ENCODE measurements at places on chromosomes 1 and 21.

- no peak for DNase-seq
These were observed 31.7 kb downstream of the EDN2 start for GRCh38 chr1:41452704-41453290.

GRCh38 chr21:15159382-15160020, 94.7 kb upstream of the NRIP1 start:
- no peak for DNase-seq

GRCh38 chr1:212218911-212219310, 66.3 kb upstream of the PPP2R5A start:
- no peak for DNase-seq

DNA sequence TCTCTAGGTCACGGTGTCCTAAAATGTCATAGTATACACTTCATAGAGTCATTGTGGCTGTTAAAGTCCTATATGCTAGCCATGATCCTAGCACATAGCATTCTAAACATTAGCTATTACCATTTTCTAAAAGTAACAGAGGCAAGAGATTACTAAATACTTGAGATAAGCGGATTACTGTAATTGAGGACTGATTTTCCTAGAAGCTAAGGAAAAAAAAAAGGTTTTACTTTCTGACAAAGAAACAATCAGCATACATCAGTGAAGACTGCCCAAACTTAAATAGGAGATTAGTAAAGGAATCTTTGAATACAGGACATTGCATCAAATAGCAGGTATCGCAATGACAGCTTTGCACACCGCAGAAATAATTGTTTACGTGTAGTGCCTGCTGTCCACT, 91.3 kb upstream of the HNRNPU start:
- no peak for DNase-seq

DNA sequence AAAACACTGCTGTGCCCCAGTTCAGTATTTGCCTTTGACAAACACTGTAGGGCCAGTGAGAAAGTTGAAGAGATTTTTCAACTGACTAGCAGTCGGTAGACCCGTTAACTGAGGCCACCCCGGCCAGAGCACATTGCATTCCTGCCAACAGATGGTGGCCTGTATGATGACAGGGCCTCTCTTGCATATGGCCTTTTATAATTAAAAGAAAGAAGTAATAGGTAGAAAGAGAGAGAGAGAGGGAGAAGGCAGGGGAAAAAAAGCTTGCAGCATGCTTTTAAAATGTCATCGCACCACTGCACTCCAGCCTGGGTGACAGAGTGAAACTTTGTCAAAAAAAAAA, 4.7 kb upstream of the C1orf174 start:
- DNase-seq, result no peak

GRCh38 chr1:59139396-59139795, 157.5 kb upstream of the FGGY start:
- DNase-seq, result no peak

DNA sequence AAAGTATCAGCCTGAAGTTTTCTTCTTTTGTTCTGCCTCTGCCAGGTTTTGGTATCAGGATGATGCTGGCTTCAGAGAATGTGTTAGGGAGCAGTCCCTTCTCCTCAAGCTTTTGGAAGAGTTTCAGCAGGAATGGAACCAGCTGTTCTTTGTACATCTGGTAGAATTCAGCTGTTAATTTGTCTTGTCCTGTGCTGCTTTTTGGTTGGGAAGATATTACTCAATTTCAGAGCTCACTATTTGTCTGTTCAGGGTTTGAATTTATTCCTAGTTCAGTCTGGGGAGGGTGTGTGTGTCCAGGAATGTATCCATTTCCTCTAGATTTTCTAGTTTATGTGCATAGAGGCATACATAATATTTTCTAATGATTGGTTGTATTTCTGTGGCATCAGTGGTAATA, 12.8 kb downstream of the ZNF678 start:
- no peak for DNase-seq

DNA sequence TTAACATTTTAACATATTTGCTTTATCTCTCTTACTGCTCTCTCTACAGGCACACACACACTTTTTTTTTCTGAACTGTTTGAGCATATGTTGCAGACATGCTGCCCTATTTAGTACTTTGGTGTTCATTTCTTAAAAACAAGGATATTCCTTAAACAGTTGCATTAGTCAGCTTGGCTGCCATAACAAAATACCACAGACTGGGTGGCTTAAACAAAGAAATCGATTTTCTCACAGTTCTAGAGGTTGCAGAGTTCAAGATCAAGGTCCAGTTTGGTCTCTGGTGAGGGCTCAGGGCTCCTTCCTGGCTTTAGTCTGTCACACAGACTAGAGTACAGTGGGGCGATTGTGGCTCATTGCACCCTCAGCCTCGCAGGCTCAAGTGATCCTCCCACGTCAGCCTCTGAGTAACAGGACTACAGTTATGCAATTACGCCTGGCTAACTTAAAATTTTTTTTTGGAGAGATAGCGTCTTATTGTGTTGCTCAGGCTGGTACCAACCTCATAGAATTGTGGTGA, 46.7 kb downstream of the RPRD2 start:
- no peak for DNase-seq

DNA sequence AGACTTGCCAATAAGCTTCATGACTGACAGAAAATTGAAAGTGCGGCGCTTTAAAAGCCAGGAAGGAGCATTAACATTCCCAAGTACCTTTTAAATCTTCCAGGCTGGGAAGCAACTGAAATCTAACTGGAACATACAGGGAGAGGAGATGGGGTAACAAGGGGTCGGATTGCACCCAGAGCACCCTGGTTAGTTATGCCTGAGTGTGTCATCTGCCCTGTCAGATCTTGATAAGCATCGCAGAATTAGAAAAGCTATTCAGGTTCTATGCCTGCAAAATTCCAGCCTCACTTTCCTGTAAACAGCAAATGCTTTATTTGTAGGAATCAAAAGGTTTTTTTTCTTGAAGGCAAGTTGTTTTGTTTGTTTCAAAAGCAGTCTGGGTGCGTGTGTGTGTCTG, 58.5 kb downstream of the SERBP1 start:
- no peak for DNase-seq

DNA sequence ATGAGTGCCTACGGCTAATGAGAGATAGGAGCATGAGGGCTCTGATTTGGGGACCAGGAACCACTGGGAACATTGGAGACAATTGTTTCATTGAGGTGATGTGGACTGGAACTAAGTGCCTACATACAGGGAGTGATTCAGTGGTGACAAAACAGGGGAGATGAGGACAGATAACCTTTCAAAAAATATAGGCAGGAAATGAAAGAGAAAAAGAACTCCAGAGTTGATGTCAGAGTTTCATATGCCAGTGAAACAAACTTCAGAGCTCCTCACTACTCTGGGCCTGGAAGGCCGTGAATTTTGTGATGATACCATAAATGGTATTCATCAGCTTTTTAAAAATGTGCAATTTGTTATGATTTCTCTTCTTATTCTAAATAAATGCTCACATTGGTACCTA, 39.3 kb downstream of the FASLG start:
- no peak for DNase-seq

DNA sequence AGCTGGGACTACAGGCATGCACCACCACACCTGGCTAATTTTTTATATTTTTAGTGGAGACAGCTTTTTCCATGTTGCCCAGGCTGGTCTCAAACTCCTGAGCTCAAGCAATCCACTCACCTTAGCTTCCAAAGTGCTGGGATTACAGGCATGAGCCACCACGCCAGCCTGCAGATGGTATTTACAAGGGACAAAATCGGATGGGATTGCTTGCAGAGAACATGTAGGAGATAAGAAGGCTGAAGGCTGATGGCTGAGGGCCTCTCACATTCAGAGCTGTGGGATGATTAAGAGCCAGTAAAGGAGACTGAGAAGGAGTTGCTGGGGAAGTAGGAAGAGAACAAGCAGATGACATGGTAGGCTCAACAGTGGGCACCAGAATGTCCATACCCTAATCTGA, 24.0 kb upstream of the QSOX1 start:
- no peak for DNase-seq

GRCh38 chr1:226950316-226950715, 10.2 kb downstream of the COQ8A start:
- no peak for DNase-seq

DNA sequence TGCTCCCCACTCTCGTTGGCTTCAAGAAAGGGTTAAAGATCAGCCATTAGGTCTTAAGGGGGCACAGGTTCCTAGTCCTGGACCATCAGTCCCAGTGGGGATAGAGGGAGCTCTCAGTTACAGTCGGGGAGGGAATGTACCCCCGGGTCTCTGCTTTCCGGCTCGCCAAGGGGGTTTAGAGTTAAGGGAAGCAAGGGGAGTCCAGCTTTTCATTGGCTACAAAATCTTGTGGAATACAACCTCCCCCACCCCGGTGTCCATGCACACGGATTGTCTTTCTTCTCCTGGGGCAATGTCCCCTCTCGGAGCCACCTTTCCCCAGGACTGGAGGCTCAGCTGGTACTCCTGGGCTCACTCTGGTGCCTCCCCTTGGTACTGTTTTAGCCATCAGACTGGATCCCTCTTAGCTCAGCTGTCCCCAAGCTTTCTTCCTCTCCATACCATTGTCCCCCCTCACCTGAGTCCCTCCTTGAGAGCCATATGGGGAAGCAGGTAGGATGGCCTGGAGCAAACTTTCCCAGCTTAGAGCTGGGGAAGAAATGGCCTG, at the start of gene A3GALT2:
Gene A3GALT2, minus strand, starts transcription at position 480 of the 547 bp plus-strand sequence. Its CDS starts 0 bp downstream, at position 480.
- no peak for DNase-seq

GRCh38 chr1:32247983-32248889, 1.2 kb downstream of the FAM167B start:
- peak; percentile 45 for DNase-seq

GRCh38 chr1:207504438-207504837, 8.5 kb downstream of the CR1 start:
- no peak for DNase-seq

GRCh38 chr1:12185918-12186678, 19.3 kb downstream of the TNFRSF1B start:
- DNase-seq, result no peak

- DNase-seq, result no peak
These were observed 152.8 kb downstream of the PPP1R12B start for GRCh38 chr1:202501281-202501680.

DNA sequence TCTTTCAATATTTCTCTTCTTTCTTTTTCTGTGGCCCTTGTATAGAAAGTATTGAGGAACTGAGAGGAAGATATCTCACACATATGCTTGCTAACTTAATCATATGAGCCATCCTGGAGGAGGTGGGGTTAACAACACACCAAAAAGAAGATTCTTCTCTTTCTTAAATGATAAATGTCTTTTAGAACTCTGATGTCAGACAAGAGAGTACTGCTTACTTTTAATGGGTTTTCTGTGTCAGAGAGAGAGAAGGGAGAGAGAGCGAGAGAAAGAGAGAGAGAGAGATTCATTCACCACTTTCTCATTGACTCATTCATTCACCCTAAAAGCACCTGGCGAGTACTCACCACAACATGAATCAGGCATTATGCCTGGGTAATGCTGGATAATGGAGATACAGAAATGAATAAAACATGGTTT, 250.3 kb upstream of the SGIP1 start:
- no peak for DNase-seq

DNA sequence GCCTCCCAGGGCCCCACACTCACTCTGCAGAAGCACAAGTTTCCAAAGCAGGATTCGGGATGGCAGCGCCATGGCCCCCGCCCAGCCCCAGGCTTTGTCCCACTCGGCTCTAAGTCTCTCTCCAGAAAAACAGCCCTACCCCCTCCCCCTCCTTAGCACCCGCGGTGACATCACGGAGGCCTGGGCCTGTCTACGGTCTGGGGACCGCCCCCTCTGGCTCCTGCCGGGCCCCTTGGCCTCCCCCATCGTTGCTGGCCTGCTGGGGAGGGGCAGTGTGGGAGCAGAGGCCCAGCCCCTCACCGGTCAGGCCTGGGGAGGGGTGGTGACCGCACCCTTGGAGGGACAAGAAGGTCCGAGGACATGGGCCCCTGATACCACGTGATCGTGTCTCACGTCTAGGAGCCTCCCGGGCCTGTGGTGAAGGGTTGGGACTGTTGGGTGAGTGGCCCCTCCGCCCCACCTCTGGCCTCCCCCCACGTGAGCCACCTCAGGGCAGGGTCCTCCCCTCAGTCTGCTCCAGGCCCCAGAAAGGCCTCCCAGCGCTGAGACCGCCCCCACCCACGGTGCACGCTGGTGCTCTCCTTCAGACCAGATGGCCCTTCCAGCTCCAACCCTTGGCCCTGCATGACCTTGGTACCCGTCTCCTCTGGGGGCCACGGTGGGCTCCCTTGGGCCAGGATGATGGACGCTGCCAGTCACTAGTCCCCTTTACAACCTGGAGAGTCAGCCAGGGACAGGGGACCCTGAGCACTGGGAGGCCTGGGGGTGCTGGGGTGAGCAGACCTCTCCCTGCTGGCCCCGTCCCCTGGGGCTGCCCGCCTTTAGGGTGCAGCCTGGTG, at the start of gene MXRA8:
Gene MXRA8, minus strand, starts transcription at position 123 of the 839 bp plus-strand sequence. Its CDS starts 51 bp downstream, at position 72.
- no peak for DNase-seq

DNA sequence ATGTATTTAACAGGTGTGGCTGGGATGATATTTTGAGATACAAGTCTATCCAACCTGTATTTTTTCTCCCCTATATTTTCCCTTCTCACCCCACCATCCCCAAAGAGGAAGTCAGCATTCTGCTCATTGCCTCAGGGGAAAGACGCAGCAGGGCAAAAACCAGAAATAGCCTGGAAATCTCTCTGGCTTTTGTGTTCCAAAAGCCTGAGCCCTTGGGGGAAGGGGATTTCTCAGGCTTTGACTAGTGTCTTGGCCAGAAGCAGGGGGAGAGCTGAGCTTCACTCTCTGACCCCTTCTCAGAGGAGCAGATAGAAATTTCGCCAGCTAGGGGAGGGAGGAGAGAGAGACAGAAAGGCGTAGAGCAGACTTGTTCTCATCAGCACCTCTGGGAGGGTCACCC, 244.7 kb downstream of the RRAGC start:
- DNase-seq, result no peak

DNA sequence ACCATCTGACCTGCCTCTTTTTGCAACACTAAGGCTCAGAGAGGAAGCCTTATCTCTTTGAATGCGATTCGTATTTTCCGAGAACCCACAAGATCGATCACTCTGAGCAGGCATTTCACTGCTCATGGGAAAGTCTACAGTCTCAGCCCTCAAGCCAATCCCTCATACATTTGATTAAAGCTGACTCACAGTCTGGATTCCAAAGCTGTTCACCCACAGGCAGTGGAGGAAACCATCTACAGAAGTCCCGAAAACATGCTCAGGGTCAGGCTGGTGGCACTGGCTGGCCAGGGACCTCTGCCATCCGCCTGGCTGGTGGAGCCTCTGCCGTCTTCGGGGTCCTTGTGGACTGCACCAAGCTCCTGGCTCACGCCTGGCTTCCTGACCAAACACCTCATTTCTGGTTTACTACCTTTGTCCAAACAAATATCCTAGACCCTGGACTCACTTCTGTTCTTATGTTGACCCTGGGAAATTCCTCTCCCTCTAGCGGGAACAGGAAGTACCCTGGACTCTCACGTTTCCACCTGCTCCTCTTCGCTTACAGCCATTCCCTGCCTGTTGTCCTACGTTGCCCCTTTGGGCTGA, 650.0 kb downstream of the SMYD3 start:
- DNase-seq, result no peak

DNA sequence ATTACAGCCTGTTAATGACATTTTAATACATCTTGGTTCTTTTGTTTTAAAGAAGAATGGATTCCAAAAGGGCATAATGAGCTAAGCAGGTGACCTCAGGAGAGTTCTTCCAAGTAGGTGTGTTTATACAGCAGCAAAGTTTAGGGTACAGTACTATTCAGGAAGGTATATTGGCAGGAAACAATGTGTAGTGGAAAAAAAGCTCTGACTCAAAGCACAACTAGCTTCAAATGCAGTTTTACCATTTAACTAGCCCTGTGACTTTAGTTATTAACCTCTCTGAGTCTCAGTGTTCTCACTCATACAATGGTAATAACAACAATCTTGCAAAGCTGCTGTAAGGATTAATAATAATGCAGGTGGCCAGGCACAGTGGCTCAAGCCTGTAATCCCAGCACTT, 29.9 kb downstream of the FAF1 start:
- DNase-seq, result no peak

GRCh38 chr1:213020016-213020415, 4.3 kb upstream of the ANGEL2 start:
- DNase-seq, result no peak
